Stimulated activated CD8-positive, alpha-beta memory T cell treated with anti-CD3 and anti-CD28 coated beads, Interleukin-7, amount 100 ng/mL, for 1 hour (primary cell): ENCODE measurements at places on chromosomes 7 and 10.

- DNase-seq: no peak
Measured at GRCh38 chr10:119250641-119251314, 43.4 kb downstream of the GRK5 start.

- DNase-seq: no peak
Measured at GRCh38 chr10:110709964-110710587, 65.9 kb downstream of the RBM20 start.

DNA sequence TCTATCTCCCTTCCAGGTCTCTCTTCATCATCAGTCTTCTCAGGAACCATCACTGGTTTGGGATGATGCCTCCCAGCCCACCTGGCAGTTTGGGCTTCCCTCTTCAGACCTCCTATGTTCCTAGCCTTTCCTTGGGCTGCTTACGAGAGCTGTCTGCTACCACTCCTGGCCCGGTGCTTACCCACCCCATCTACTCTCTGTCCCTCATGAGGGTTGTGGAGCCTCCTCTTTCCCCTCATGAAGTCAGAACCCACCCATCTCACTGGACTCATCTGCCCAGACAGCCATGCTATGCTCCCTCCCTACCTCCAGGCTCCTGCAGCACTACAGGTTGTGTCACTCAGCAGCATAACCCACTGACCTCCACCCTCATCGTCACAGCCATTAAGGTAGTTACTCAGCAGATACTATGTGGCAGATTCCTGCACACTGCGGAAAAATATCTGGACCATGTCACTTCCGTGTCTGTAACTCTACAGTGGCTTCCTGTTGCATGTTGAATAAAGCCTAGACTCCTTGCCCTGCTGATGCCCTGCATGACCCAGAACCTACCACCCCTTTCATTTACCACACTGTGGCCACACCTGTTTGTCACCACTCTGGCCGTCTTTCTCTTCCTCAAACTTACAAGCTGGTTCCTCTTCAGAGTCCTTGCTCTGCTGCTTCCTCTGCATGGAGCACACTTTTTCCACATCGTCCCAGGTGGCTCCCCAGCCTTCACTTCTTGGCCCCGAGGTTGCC lies 2.0 kb downstream of the DBNL start:
- DNase-seq: no peak

- DNase-seq: no peak
Measured at GRCh38 chr10:132789659-132790148, 3.8 kb upstream of the NKX6-2 start.
